ENCODE measurements at places on chromosomes 2 and 18.

DNA sequence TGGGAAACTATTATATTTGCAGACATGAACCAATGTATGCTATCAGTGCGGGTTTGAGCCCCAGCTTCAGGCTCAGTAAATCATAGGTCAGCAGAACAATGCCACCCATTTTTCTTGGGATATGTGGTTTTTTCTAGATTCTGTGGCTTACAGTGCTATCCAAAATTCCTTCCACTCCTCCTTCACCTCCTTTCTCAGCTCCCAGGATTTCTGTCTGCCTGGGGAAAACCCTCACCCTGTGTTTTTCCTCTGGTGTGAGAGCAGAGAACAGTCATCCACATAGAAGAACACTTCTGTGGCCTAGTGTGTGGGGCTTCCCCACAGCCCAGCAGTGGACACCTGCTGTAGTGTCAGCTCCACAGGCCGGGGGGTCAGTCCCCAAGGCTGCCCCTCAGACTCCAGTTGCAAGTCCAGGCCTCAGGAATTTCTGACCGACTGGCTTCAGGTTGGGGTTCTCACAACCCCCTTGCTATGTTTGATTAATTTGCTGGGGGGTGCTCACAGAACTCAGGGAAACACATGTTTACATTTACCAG lies 238.2 kb downstream of the LDLRAD4 start:
- no peak for DNase-seq

DNA sequence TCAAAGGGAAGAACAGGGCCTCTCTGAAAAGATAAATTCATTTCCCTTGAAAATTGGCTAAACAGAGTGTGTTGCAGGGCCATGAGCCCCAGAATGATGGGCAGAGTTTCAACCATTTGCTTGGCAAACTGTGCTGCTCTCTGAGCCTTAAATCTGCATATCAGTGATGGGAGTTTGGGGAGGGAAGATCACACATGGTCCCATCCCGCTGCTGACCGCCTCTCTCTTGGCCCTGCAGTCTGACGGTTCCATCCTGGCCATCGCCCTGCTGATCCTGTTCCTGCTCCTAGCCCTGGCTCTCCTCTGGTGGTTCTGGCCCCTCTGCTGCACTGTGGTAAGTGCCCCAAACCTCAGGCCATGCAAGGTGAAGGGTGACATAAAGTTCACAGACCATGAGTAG lies 139.0 kb downstream of the ANTXR1 start:
- DNase-seq, result no peak

- no peak for DNase-seq
These were observed 70.0 kb downstream of the TMEM18 start for GRCh38 chr2:607172-607571.

GRCh38 chr2:64485961-64486360 lies 32.0 kb downstream of the LGALSL start:
- no peak for DNase-seq

DNA sequence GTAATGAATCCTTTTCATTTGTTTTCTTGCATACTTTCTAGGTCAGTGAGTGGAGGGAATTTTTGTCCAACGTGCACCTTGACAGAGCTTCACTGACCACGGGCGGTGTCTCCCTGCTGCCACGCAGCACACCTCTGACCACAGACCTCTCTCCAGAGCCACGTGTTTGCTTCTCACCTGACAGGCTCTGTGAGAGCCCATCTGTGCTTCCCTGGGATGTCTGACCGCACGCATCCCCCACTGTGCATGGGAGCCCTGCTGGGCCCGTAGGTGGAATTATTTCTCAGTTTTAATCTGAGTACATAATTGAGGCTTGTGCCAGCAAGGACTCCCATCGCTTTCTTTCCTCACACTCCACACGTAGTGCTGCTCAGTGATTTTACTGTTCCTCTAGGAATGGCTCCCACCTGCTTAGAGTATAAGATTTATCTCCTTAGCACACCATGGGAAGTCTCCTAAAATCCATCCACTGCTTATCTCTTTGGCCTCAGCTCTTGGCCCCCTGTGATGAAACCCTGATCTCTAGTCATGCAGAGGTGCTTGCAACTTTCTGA lies 482.6 kb downstream of the TSN start:
- no peak for DNase-seq

DNA sequence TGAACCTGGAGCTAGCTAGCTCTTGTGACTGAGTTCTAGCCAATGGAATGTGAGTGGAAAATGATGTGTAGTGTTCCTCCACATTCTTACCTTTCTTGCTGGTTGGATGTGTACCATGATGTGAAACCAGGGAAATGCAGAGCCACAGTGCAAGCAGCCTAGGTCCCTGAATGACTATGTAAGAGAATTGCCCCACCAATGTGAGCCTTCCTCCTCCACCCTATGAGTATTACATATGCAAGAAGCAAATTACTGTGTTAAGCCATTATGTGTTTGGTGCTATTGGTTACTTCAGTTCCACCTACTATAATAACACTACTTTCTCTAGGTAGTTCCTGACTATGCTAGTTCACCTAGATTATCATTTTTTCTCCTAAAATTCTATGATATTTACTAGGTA lies 39.6 kb downstream of the LCLAT1 start:
- no peak for DNase-seq

DNA sequence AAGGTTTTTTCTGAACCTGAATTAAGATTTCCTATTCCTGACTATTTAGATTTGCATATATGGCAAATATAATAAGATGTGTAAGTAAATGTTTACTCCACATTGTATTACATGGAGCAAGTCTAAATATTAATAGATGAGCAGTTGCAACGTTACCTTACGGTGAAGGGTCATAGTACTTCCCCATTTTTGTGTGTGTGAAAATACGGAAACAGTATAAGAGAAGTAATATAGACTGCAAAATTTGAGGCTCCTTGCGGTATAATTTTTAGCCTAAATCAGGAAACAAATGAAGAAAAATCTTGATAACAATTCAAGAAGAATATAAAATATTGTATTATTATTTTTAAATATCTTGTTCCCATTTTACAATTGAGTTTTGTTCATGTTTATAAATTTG lies 434.2 kb downstream of the GRB14 start:
- DNase-seq, result no peak

DNA sequence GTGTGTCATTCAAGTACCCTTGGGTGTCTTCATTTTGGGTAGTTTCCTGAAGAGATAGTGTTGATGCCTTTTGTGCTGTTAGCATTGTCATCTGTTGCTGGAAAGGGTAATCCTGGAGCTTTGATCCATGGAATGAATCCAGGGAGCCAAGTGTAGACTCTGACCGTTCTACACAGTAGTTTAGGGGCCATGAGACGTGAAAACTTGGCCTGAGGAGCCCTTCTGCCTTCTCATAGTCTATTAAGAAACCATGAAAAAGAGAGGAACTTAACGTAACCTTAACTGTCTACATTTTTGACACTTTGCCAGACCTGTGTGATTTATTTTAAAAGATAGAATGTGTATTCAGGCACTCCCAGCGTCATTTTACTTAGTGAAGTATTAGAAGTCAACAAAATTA lies 194.0 kb downstream of the BABAM2 start:
- no peak for DNase-seq

DNA sequence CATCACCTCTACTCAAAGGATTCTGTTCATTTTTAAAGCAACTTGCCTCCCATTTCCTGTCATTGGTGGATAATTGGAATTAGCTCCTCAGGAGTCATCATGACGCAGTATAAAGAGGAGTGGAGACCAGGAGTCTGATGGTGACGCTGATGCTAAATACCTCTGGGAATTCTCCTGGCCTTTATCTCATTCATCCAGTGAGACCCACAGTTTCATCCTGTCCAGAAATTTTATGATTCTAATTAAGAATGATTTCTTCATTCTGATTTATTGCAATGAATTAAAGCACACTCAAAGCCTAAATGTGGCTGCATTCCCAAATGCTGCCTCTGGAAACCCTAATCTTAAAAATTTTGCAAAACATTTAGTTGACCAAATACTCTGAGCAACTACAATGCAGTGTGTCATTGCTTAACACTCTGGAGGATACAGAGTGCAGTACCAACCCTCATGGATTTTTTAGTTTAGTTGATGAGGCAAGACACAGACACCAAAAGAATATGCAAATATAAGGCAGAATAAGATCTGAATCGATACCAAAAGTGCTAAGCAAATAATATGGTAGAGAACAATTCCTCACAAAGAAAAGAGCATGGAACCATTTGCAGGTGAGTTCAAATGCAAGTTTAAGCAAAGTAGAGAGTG lies 236.2 kb downstream of the ETAA1 start:
- DNase-seq, result no peak

DNA sequence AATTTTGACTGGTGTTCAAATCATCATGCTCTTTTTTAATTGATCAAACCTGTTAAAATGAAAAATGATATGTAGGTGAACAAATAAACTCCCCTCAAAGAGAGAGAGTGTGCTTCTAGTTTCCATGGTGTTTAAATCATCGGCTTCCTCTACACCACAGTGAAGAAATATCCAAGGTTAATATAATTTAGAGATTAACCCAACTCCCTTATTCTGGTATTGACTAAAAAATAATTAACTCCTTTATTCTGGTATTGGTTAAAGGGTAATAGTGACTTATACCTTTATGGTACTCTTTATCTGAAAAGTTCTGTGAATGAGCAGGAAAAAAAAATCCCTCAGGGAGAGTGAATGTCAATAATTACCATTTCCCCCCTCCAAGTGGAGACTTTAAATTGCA lies 93.1 kb downstream of the SPATS2L start:
- DNase-seq, result no peak

DNA sequence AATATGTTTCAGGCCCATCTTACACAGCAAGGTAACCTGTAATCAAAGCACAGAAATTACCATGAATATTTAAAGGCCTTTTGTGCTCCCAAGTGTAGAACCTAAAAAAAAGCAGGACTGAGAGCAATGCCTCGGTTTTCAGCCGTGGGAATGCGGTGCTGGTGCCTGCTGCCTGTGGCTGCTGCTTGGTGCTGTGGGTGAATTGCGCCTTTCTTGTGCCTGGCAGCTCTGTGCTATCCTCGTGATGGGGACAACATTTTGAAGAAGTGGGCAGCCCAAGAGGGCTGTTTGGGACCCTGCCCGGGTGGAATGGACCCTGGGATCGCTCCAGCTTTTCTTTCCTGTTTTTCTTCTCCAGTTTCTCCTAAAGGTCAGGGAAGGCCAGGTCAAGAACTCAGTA lies 91.2 kb downstream of the ASAP2 start:
- no peak for DNase-seq

DNA sequence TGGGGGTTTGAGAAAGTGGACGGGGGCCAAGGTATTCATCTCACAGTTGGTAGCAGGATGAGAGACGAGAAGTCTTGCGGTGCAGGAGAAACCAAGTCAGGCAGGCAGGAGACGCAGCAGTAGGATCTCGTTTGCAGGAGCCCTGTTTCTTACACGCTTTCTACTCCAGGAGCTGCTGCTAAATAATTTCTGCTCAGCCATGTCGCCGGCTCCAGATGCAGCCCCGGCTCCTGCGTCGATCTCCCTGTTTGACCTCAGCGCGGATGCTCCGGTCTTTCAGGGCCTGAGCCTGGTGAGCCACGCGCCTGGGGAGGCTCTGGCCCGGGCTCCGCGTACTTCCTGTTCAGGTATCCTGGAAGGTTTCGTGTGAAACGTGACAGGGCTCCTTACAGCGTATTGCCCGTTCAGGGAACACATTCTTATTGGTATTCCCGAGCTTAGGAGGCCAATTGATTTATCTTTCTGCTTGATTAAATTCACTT lies 494 bp downstream of the ANKZF1 start:
- DNase-seq, result no peak

- DNase-seq, result no peak
These were observed 20.0 kb upstream of the KYNU start for GRCh38 chr2:142857256-142858164.

DNA sequence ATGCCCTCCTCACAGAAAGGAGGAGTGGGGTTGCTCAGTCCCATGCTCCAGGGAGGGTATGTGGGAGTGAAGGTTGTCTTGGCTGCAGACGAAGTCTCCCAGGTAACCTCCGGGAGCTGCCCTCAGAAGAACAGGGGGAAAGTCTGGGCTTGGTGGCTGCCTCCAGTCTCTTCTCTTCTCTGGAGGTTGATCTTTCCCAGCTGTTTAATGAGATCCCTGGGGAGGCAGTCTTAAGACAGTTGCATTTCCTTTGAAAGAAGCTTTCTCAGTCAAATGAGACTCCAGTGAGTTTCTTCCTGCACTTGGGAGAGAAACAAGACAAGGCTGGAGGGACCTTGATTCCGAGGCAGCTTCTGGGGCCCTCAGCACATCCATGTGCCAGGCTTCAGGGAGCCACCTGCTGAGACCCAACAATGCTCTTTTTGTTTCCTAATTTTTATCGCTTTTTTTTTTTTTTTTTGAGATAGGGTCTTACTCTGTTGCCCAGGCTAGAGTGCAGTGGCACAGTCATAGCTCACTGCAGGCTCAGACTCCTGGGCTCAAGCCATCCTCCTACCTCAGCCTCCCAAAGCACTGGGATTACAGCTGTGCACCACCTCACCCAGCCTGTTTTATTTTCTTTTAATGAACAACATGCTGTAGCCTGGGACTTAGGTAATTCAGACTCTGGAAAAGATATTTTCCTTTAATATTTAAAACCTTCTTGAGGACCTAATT lies 71.7 kb upstream of the TPO start:
- DNase-seq, result no peak

GRCh38 chr2:59195851-59196250 lies 954.7 kb upstream of the FANCL start:
- no peak for DNase-seq

All from T1000 (cell line).